Forelimb muscle (tissue), 1 donor: ENCODE measurements at places on chromosomes 7 and 10.

- DNase-seq = no peak
These were observed 35.8 kb upstream of the SMIM30 start for GRCh38 chr7:113154117-113154516.

DNA sequence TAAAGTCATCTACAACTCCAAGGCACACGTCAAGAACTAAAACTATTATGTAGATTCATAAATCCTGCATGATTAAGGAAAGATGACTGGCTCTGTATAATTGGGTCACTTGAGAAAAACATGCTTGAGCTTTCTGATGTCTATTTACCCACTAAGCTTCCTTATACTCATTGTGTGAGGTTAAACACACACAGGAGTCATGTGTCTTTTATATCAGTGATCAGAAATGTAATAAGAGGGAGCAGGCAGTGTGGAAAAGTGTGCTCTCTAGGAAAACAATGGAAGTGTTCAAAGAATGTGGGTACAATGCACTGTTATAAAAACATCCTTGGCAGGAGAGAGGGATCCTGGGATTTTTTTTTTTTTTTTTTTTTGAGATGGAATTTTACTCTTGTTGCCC, 108.6 kb upstream of the ARID5B start:
- DNase-seq = no peak

DNA sequence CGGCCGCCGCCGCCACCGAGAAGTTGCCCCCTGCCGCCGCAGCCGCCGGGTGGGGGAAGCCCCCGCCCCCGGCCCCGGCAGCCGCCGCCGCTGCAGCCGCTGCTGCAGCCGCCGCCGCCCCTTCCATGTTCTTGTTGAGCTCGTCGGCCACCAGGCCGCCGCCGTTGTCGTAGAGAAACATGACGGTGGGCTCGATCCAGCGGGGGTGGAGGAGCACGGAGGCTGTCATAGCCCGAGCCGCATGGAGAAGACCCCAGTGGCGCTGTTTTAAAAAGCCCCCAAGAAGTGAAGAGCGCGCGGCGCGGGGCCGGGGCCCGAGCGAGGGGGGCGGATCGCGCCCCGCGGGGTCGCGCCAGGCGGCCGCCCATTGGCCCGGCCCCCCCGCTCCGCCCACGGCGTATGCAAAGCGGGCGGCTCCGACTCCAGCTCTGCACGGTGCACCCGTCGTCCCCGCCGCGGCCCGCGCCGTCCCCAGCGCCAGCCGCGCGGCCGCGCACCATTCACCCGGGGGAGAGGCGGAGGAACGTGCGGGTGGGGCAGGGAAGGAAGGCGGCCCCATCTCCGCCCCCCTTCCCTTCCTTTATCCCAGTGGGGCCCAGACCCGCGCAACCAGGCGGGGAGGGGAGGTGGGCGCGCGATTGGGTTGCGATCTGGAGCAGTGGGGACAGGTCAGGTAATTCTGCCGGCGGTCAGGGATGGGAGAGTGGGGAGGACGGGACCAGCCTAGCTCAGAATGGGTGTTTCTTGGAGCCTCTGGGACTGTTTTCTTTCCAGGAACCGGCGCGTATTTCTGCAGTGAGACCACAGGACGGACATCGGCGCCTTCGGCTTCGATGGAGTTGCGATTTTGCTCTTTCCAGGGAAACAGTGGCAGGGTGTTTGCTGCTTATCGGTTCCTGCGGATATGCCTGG, at the start of gene HOXA13:
HOXA13 (minus strand) TSS at position 243 of the 912 bp plus-strand sequence; CDS start at position 229, 14 bp downstream.
- DNase-seq = no peak

DNA sequence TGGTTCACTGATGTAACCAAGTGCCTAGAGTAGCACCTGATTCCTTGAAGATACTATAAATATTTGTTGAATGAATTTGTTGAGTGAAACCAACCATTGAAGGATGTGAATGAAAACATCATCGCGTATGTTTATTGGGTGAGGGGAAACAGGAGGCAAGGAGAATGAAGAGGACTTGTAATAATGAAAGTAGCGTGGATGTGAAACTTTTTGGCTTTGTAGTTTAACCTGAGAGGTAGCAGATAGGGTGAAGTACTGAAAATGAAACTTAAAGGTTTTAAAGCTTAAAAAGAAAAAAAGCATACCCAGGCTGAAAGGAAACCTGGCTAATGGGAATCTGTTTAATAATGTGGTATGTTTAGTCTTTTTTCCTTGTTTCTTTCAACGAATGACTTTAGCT, 5.2 kb downstream of the CCNY start:
- no peak for DNase-seq

DNA sequence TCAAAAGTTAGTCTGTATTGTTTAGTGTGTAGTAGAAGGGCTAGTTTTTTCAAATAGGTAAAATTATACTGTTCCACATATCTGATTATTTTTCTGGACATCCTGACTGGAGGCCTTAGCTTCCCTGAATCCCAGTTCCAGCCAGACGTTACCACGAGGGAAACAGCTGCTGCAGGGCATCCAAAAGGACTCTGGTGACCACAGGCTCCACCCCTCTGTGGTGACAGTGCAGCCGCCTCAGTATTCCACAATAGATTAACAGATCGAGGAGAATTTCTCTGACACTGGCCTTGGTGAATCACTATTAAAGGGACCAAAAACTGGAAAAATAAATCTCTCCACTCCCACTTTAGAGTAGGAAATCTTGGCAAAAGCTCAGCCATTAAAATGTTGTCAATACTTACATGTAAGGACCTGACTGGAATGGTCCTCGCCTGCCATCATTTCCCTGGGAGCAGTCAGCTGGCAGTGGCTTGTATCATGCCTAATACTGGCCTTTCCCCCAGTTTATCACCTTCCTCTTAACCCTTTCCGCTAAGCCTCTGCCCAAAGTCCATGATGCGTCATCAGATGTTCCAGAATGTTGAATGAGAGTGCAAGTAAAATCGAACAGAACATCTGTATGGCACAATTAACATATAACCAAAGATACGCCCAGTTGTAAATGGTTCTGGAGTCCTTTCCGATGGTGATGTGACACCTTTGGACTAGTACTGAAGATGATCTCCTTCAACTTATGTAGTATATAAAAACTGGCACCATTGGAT, 31.6 kb downstream of the ENO4 start:
- DNase-seq = no peak

- no peak for DNase-seq
These were observed 42.7 kb downstream of the ZMIZ1 start for GRCh38 chr10:79111427-79111826.

DNA sequence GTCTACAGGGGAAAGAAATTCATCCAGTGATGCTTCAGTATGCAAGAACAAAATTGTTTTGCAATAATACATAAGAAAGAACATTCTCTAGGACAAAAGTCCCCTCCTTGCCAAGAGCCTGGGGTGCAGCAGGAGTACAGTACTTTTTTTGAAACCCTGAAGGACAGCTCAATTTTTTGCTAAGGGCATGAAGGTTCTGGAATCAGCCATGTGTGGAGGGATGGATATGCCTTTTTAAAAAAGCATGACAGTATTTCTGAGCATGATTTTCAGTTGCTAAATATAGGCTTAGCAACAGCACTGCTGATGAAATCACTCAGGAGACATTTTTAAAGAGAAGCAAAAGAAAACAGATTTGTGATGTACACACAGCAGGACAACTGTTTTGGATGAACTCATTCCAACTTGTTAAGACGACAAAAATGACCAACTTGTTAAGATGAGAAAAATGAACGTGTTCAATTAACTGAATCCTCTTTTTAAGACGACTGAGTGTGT, 39.3 kb downstream of the HBP1 start:
- peak; percentile 13 for DNase-seq

- DNase-seq = no peak
These were observed 155.1 kb downstream of the LSM5 start for GRCh38 chr7:32335107-32335506.

DNA sequence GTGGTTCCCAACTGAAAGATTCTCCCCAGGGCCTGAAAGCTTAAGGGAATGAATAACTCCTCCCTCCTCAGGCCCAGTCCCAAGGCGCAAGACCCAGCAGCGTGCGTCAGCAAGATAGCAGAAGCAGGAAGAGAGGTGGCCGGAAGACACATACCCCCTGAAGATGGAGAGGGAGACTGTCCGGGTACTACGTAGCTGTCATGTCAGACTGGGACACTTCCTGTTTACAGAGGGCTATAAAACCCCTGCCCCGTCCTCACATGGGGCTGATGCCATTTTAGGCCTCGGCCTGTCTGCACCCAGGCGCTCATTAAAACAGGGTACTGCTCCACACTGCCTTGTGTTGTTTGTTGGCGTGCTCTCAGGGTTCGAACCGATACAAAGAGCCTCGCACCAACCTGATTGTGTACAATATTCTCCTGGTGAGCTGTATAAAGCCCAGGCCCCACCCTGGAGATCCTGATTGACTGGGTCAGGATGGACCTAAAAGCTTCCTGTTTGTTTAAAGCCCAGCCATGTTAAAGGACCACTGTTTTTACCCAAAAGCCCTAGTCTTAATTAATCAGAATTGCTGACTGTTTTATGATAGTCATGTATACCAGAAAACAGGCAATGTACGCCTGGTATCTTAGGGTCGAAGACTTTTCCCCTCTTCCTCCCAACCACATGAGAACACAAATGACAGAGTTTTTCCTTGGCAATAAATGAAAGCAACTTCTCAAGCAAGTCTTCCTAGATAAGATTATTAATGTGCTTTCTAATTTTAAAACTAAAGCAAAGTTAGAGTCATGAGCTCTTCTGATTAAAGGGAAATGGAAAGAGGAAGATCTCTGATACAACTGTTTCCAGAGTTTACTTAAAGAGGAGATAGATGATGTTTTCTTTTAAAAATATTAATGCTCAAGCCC, 251.5 kb downstream of the DOCK4 start:
- no peak for DNase-seq

DNA sequence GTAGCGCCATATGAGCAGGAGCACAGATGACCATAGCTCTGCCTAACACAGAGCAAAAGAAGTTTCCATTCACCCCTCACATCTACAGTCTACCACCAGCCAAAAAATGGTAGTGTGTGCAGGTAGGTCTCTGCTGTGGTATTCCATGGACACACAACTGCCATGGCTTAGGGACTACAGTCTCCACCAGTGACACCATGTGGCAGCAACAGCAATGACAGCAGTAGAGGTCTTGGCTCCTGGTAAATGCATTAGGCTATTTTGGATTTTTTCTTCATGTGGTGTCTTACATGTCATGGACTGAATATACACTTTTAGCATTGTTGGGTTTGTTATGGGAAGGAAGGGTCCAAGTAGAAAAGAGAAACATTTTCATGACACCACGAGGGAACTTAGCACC, 70.1 kb upstream of the CABCOCO1 start:
- DNase-seq = no peak

DNA sequence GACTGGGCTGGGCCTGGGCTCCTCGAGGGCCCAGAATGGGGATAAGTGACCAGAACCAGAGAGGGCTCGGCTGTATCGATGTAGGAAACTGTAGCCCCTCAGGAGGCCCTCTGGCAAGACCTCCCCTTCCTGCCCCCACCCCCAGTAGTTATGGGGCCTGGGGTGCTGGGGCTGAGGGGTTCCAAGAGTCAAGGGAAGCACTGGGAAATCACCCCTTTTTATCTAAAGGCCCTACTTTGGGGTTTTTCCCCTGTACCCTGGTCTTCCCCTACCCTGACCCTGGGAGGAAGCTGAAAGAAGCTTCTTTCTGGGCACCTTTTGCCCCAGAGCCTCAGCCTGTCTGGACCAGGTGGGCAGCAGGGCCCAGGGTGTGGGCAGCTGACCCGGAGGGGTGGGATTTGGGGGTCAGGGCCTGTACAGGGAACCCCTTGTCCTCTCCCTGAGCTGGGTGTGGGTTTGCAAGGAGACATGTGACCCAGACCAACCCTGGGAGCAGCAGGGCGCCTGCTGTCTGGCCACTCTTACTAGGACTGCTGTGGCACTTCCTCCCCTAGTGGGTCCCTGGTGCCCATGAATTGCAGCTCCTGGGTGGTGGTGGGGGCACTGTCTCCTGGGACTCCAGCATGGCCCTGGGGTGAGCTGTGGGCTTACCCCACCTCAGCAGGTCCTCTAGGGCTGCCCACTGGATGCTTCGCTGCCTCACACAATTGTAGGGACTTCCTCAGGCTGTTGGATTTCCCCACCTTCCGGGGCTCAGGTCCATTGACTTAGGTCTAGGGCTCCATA, 1.5 kb downstream of the IRF5 start:
- DNase-seq = no peak

DNA sequence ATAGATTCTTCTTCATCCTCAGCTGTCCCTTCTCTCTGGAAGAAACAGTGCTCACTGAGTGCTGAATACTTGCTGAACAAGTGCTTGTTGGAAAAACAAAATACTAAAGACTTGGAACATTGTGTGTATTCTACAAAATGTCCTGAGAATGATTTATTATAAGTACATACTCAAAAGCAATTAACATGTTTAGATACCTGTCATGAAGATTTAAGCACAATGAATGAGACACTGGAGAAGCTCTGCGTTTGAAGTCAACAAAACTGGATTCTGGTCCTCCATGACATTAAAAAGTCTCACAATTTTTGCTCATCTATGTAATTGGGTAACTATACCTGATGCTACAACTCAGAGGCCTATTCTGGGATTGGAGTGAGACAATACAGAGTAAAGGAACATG, 34.8 kb upstream of the LAMB1 start:
- DNase-seq = no peak

- no peak for DNase-seq
These were observed 282.1 kb upstream of the MKLN1 start for GRCh38 chr7:131045526-131045925.

DNA sequence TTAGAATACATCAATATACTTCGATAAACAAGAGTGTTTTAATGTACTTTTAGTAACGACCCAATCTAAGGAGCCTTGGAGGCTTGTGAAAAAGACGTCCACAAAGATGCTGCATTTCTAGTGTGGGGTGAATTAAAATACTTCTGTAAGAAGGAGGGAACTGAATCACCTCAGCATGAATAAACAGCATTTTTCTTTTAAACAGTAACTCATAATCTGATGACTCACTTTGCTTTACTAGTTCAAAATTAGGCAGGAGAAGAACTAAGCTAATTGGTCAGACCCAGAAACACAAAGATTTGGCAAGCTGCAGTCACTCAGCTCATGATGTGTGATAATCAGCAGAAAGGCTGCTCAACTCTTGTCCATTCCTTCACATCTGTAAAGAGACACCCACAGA, 24.2 kb downstream of the NCOA4 start:
- DNase-seq = no peak

GRCh38 chr10:123502983-123503382, 163.2 kb upstream of the GPR26 start:
- no peak for DNase-seq

- DNase-seq = no peak
These were observed 54.1 kb downstream of the ZNF248 start for GRCh38 chr10:37803269-37803668.
